Stimulated activated CD4-positive, alpha-beta T cell treated with anti-CD3 and anti-CD28 coated beads, Interleukin-4, amount 100 ng/mL, for 48 hours (primary cell): ENCODE measurements at places on chromosomes 1 and 21.

DNA sequence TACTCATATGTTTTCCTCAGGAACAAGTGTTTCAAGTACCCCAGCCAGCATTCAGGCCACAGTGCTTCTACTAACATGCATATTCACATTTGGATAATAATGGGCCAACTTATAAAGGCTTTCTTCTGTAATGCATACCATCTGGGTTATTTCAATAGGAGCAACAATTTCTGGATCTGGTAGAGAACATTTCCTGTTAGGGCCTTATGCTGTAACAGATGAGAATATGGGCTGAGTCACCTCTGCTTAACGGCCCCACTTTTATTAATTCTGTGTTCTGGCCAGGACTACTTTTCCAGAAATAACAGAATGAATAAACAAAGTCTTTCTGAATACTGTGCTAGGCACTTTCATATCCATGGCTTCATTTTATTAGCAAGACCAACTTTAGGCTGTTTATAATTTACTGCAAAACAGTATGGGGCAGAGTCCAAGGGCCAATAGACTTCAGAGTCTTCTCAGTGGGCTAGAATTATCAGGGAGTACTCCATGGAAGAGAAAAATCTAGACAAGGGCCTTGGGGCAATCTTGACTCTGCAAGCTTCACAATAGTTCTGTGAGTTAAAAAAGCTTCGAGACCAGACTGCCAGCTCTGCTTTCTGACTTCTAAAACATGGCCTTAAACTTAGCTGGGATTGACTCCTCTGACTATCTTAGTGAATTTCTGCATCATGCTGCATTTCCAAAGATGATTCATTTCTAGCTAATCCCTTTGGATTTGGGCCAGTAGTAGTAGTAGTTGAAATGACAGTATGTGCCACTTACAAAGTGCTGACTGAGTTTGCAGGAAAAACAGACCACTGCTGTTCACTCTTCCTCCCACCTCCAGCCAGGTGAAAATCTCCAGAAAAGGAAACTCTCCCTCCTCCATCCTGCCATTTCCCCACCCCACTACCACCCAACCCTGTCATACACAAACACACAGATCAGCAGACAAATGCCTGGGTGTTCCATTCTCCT is 8.2 kb upstream of the SSX2IP start:
- DNase-seq, result no peak

GRCh38 chr21:18155508-18156193 is 89.0 kb upstream of the CHODL start:
- no peak for DNase-seq

GRCh38 chr1:31781138-31781755 is 17.1 kb upstream of the ADGRB2 start:
- no peak for DNase-seq

DNA sequence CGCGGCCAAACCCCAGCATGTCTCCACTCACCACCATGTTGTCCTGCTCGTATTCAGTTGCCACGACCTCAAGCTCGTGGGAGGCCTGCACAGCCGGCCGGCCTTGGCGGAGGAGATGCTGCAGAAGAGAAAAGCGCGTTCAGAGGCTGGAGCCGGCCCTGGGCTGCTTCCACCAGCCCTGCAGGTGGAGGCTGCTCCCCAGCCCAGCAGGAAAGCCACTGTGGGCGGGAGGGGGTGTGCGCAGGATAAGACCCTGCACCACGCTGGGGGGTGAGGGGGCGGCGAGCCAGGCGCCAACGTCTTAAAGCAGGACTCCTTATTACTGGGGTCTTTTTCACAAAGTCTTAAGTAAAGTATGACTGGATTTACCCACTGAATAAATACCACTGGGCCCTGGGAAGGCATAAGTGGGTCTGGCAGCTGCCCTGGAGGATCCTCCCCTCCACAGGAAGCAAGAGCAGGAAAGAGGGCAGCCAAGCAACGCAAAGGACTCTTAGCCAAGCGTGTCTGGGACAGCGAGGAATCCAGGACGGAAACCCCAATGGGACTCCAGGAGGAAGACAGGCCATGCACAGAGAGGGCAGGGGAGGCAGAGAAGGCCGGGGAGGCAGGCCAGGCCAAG is 104.8 kb downstream of the NPHP4 start:
- DNase-seq, result no peak

DNA sequence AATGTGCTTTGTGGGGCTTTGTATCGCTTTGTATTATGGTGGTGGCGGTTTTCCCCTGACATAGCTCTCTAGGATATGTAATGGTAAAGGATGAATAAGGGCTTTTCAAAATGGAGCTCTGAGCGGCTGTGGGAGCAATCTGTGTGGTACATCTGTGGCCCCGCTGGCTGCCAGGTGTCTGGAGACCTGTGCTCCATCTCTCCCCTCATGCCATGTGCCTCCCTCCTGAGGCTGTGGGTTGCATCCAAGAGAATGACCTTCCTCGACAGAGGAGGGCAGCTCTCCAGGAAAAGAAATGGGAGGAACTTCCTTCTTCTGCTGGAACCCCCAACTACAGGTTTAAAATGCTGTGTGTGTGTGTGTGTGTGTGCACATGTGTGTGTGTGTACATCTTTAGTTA is 78.7 kb downstream of the RYR2 start:
- no peak for DNase-seq

GRCh38 chr21:40766381-40766780 is 80.6 kb downstream of the DSCAM start:
- DNase-seq, result no peak
